ENCODE measurements at places on chromosomes 5 and 9. TPM values are rescaled to one million over a fixed set of nuclear protein-coding genes. Genes with fewer than 3 reads are reported as not detected.

The LPAR1 gene
- 80.2 TPM for total RNA-seq

The FAM221B gene
- total RNA-seq, result not detected

The GPR150 gene
- 0.95 TPM for total RNA-seq

The ROR2 gene
- 9.0 TPM for total RNA-seq

The DTWD2 gene
- 3.5 TPM for total RNA-seq

The ANKRD34B gene
- not detected for total RNA-seq

The CFAP157 gene
- total RNA-seq, result 1.0 TPM

The NMUR2 gene
- total RNA-seq, result not detected

The IL4 gene
- not detected for total RNA-seq

The PCDHGB3 gene
- total RNA-seq, result 13.2 TPM

The CTXN3 gene
- total RNA-seq, result not detected

The CXXC5 gene
- total RNA-seq, result 27.3 TPM

The TAS2R1 gene
- total RNA-seq, result not detected

The KIF4B gene
- total RNA-seq, result not detected

Measured in omental fat pad (tissue), 4 donors.